Right atrium auricular region (tissue), 2 donors: ENCODE measurements at places on chromosomes 11 and 22.
A peak's percentile ranks its signal among the peaks of the same experiment; 100 is the strongest.

- DNase-seq: no peak
- H3K36me3 ChIP-seq: peaks cover 4% of the 10 kb centered on the region
- H3K27me3 ChIP-seq: no peaks in the 10 kb centered on the region
- no peaks in the 10 kb centered on the region for H3K4me1 ChIP-seq
These were observed 33.3 kb downstream of the ME3 start for GRCh38 chr11:86639137-86639536.

DNA sequence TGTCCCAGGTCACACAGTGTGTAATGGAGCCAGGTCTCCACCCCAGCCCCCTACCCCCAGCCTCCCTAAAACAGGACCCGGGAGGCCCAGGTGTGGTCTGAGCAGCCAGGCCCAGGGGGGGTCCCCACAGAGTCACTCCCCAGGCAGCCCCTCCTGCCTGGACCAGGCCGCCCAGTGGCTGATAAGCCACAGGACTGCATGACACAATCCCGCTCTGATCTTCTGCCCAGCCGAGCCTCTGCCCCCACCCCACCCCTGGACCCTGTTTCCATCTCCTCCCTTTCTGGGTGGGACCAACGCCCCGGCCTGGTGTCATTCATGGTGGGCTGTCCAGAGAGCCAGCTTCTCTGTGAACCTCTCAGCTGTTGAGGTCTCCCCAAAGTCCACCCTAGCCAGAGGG is 7.8 kb upstream of the LIF start:
- H3K4me3 ChIP-seq: no peak overlapping the region
- no peak overlapping the region for H3K27ac ChIP-seq
- H3K27me3 ChIP-seq: no peaks in the 10 kb centered on the region
- no peaks in the 10 kb centered on the region for H3K36me3 ChIP-seq

- H3K27ac ChIP-seq: no peak overlapping the region
- no peak overlapping the region for H3K4me3 ChIP-seq
- H3K27me3 ChIP-seq: no peaks in the 10 kb centered on the region
- no peaks in the 10 kb centered on the region for H3K36me3 ChIP-seq
- DNase-seq: no peak
These were observed 78.2 kb downstream of the TMPRSS5 start for GRCh38 chr11:113627946-113628345.

GRCh38 chr11:65850217-65851082 is 7.5 kb downstream of the CFL1 start:
- peaks cover 46% of the 10 kb centered on the region for H3K36me3 ChIP-seq
- DNase-seq: no peak
- H3K4me1 ChIP-seq: peaks cover 5% of the 10 kb centered on the region
- H3K27ac ChIP-seq: no peak overlapping the region

- DNase-seq: no peak
- no peaks in the 10 kb centered on the region for H3K36me3 ChIP-seq
- H3K4me1 ChIP-seq: no peaks in the 10 kb centered on the region
- peak within 1 kb of the TSS; percentile 78 for H3K27ac ChIP-seq
These were observed at the start of gene APOL6 for GRCh38 chr22:35648066-35649025. APOL6 (plus strand) TSS chr22:35648446; CDS start chr22:35656426, 7,980 bp downstream.

- no peak overlapping the region for H3K4me3 ChIP-seq
- no peaks in the 10 kb centered on the region for H3K36me3 ChIP-seq
- DNase-seq: no peak
- H3K27me3 ChIP-seq: no peaks in the 10 kb centered on the region
- no peaks in the 10 kb centered on the region for H3K4me1 ChIP-seq
These were observed 184.4 kb upstream of the C11orf87 start for GRCh38 chr11:109237636-109238035.

- H3K4me3 ChIP-seq: no peak overlapping the region
- no peaks in the 10 kb centered on the region for H3K36me3 ChIP-seq
- no peaks in the 10 kb centered on the region for H3K4me1 ChIP-seq
- H3K27ac ChIP-seq: peak overlapping the region; percentile 64
- no peak for DNase-seq
- H3K27me3 ChIP-seq: no peaks in the 10 kb centered on the region
These were observed 16.5 kb upstream of the WT1 start for GRCh38 chr11:32451808-32452207.

DNA sequence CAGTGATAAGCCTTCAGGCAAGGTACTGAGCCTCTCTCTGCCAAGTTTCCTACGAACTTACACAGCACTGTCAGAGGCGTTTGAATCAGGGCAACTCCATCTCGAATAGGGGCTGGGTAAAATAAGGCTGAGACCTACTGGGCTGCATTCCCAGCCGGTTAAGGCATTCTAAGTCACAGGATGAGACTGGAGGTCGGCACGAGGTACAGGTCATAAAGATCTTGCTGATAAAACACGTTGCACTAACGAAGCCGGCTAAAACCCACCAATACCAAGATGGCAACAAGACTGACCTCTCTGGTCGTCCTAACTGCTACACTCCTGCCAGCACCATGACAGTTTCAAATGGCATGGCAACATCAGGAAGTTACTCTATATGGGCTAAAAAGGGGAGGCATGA is 20.4 kb upstream of the POGLUT3 start:
- no peaks in the 10 kb centered on the region for H3K4me1 ChIP-seq
- H3K4me3 ChIP-seq: no peak overlapping the region
- H3K36me3 ChIP-seq: no peaks in the 10 kb centered on the region
- no peak for DNase-seq

DNA sequence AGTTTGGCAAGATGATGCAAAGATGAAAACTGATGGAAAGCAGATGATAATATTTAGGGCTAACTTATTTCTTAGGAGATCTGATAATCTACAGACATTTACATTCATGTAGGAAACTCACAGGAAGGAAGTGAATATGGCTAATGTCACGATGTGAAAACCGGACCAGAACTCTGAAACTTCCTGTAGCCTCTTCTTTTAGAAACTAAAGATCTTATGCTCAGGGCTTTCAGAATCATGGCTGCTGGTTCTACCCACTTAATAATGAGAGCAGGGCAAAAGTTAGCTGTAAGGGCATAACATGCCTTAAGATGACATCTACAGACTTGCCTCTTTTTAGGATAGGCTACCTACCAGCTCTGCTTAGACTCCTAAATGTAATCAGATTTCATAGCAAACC is 15.2 kb downstream of the CPSF7 start:
- H3K36me3 ChIP-seq: peaks cover 97% of the 10 kb centered on the region
- H3K4me1 ChIP-seq: no peaks in the 10 kb centered on the region
- no peak overlapping the region for H3K27ac ChIP-seq

DNA sequence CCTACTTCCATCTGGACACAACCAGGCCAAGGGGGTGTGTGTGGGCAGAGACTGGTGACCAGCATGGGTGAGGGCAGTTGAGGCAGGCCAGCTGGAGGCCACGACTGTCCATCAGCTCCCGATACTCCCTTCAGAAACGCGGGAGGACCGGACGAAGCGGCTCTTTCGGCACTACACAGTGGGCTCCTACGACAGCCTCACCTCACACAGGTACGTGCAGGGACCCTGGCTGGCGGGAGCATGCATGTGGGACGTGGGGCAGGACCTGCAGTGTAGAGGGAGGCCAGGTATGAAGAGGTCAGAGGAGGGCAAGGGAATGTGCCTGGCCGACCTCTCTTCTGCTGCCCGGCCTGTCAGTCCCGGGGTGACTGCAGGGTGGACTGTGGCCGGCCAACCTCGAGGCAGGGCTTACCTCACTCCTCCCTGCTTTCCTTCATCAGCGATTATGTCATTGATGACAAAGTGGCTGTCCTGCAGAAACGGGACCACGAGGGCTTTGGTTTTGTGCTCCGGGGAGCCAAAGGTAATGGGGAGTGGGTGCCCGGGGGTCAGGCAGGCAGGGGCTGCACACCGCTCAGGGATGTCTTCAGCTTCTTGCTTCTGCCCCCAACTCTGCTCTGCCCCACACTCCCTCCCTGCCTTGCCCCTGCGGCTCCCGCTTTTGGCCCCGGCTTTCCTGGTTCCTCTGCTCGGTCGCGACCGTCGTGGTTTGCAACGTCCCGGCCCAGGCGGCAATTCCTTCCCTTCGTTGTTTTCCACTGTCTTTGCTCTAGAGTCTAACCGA is 31.3 kb downstream of the SHANK3 start:
- H3K4me3 ChIP-seq: no peak overlapping the region
- no peaks in the 10 kb centered on the region for H3K27me3 ChIP-seq
- H3K27ac ChIP-seq: no peak overlapping the region
- no peak for DNase-seq
- peaks cover 9% of the 10 kb centered on the region for H3K4me1 ChIP-seq

GRCh38 chr22:23376256-23376655 is 195.9 kb downstream of the BCR start:
- H3K4me3 ChIP-seq: no peak overlapping the region
- H3K27ac ChIP-seq: no peak overlapping the region
- no peaks in the 10 kb centered on the region for H3K27me3 ChIP-seq
- H3K4me1 ChIP-seq: no peaks in the 10 kb centered on the region
- no peaks in the 10 kb centered on the region for H3K36me3 ChIP-seq
- DNase-seq: no peak

DNA sequence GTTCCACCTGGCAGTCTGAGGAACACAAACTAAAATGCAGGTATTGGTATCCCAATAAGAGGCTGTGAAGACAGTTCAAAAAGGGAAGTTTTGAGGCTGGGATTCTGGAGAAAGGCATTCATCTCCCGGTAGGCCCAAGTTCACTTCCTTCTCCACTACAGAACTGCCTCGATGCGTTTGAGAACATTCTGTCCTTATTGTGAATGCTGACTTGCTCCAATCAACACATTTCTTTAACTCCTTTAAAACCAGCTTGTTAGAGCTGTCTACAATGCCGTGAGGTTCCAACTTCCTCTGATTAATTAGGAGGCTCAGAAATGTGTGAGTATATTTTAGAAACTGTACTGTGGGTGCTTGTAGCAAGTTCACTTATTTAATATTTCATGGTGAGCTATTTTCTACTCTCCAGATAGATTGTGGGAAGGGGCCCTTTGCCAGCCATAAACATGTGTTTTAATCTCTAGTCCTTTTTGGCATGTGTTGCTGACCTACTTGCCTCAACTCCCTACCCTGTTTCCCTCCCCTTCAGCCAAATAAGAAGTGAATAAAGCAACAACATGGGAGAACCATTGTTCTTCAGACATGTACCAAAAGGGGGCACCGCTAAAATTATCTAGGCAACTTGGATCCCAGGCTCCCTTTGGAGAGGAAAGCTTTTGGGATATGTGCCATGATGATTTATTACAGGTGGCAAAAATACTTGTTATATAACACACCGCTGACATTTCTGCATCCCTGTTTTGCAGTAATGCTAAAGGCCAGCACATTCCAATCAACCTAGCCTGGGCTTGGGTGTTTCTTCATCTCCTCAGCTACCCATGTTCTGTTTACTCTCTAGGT is 245.6 kb downstream of the BLID start:
- no peaks in the 10 kb centered on the region for H3K27me3 ChIP-seq
- no peak overlapping the region for H3K4me3 ChIP-seq
- DNase-seq: no peak
- H3K36me3 ChIP-seq: no peaks in the 10 kb centered on the region
- H3K4me1 ChIP-seq: peaks cover 11% of the 10 kb centered on the region
